NCI-H187 treated with DMSO at 0.1 percent for 48 hours (cell line): ENCODE measurements at places on chromosomes 5 and 9.

DNA sequence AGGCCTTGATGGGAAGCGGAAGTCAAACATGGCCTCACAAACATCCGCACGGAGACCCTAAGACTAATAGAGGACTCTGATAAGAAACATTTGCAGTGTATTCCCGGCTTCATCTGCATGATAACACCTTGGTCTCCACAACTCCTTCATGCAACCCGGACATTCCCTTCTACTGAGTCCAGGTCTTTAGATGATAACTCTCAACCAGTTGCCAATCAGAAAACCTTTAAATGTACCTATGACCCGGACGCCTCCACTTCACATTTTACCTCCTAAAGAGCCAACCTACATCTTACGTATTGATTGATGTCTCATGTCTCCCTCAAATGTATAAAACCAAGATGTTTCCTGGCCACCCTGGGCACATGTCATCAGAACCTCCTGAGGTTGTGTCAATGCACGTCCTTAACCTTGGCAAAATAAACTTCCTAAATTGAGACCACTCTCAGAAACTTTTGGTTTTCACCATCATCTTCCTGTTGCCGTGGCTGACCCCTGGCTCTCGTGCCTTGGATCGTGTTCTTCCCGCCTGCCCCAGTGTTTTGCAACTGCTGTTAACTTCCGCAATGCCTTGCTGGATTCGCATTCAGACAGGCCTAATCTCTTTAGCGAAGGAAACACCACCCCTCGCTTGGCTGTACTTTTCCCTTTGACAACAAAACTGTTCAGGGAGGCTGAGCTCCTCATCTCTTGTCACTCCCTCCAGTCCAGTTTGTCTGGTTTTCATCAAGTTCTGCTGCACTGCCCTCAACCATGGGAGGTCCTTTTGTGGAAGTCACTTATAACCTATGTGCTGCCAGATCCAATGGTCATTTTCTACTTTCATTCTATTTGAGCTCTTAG, 1.1 kb upstream of the DAP start:
- DNase-seq = no peak

- no peak for DNase-seq
Observed at GRCh38 chr5:166963596-166963995, 1327.8 kb upstream of the WWC1 start.

DNA sequence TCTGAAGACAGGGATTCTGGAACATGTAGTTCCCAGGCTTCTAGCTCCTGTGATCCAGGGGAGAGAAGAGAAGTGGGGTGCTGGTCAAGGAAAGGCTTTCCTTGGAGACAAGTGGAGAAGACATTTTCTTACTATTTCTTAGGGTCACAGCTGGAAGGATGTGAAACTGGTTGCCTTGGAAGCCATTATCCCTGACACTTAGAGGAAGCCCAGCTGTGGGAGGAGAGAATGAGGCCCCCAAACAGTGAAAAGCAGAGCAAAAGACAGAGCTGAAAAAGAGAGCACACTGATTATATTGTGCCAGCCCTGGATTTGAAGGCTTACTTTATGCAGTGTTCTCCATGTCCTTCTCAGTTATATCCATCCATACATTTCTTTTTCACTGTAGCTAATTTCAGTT, 17.5 kb upstream of the SHB start:
- DNase-seq = no peak

GRCh38 chr5:14269395-14269794, 126.3 kb downstream of the TRIO start:
- DNase-seq = no peak

DNA sequence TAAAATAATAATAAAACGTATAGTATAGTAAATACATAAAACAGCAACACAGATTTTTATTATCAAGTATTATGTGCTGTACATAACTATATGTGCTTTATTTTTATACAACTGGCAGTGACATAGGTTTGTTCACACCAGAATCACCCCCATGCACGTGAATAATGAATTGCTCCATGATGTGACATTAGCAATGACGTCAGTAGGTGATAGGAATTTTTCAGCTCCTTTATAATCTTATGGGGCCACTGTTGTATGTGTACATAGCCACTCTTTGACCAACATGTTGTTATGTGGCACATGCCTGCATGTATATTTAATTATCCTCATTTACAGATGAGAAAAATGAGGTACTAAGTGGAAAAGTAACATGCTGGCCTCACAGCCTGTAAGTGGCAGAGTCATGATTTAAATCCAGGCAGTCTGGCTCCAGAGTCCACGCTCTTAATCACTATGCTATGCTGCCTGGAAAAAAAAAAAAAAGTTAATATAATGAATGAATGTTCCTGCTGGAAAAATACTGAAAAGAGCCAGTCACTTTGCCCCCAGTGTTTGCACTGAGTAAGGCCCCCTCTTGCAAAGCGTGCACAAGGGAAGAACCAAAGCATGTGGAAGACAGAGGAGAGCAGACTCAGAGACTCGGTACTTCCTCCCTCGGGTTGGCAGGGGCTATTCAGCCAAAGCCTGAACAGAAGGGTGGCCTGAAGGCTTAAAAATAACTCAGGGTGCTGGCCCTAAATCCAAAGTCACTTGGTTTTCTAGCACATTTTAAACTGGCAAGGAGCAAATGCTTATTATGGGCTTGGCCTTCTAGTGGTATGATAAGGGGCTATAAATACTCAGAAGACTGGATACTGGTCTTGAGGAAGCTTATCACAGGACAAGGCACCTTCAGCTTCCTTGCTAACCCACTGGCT, 206.8 kb downstream of the GLIS3 start:
- no peak for DNase-seq

- no peak for DNase-seq
Observed at GRCh38 chr9:81979196-81979595, 9.4 kb upstream of the SPATA31D1 start.

- DNase-seq = no peak
Observed at GRCh38 chr9:28967226-28967625, 1393.9 kb upstream of the C9orf72 start.

DNA sequence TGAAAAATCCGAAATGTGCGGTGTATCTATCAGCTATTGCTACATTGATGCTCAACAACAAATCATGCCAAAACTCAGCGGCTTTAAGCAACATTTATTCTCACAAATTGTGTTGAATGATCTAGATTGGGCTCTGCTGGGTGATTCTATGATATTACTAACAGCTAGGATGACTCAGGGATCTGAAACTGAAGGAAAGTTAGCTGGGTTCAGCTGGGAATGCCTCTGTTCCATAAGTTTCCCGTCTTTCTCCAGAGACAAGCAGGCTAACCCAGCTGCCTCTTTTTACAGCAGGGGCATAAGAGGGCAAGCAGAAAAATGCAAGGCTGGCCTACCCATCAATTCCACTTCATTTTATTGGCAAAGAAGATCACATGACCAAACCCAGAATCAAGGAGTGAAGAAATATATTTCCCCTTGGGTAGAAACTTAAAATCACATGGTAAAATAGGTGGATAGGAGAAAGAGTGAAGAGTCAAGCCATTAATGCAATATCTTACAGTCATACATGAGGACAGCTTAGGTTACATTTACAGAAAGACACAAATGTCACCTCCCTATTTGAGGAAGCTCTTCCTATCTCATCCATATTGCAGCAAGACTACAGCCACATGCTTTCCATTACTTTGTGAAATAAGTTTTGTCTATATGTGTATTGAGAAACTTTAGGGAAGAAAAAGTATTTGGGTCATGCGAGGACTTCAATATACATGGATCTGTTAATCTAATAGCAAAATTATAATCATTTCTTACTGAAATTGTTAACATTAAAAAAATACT, 30.8 kb downstream of the IL7R start:
- no peak for DNase-seq

DNA sequence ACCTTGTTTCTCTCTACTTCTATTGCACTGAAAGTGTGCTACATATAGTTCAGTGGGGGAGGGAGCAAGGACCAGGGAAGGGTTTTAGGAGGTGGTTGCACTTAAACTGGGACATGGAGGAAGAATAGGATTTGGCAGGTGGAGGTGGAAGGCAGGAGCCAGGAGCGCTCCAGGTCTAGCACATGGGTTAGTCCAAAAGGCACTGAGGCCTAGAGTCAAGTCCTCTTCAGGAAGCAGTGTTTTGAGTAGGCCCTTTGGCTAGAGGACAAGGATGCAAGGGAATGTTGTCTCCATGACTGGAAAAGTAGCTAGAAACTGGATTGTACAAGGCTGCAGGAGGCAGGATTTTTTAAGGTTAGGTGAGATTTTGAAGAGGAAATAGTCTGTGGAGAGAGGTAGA, 31.5 kb downstream of the AOPEP start:
- DNase-seq = no peak

- DNase-seq = no peak
Observed at GRCh38 chr5:173868096-173868880, 19.9 kb upstream of the CPEB4 start.

- DNase-seq = no peak
Observed at GRCh38 chr9:110752766-110753165, 84.2 kb downstream of the MUSK start.

- DNase-seq = no peak
Observed at GRCh38 chr5:104977529-104977928, 1414.9 kb upstream of the NUDT12 start.

GRCh38 chr9:129254566-129255287, 76.7 kb upstream of the IER5L start:
- DNase-seq = no peak

DNA sequence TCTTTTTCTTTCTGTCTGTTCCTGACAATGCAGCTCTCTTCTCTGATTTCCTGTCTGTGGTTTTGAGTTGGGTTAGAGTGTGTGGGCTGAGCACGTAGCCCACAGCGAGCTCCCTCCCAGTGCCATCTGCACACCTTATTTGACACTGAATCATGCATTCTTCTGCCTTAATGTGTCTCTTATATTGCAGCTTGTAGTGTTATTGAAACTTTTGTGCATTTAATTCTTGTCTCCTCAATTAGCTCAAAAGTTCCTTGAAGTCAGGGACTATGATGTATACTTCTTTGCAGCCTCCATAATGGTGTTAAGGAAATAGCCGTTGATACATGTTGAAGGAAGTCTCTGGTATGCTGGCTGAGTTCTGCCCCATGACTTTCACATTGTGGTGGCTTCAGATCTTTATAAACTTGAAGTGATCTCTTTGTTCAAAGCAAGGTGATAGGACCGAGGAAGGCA, 576.2 kb upstream of the CLINT1 start:
- DNase-seq = no peak

DNA sequence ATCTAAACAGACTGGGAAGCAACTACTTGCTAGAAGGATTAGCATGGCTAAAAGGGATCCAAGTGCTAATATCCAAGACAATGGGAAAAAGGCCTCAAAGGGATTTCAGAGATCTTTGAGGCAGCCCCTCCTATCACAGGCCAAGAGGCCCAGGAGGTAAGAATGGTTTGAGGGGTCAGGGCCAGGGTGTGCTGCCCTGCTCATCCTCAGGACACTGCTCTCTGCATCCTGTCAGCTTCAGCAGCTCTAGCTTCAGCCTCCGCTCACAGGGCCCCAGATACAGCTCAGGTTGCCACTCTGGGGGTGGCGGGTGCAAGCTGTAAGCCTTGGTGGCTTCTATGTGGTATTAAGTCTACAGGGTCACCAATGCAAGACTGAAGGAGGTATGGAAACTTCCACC, 278.7 kb downstream of the PARP8 start:
- no peak for DNase-seq

- DNase-seq = no peak
Observed at GRCh38 chr5:132692632-132692967, 18.8 kb downstream of the IL4 start.

DNA sequence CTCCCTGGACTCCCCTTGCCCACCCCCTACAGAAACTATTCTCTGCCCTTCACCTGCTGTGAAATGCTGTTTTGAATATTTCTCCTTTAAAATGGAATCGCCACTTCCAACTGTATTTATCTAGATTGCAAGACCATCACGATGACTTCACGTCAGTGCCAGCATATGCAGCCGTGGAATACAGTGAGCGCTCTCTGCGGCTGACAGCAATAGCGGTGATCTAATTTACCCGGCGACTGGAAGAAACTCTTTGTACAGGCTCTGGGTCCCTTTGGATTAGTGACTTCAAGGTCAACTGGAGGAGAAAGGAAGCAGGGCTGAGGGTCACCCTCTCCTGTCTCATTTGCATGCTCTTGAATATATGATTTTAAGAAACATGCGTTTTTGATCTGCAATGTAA, 192.0 kb downstream of the IRX1 start:
- DNase-seq = no peak

- no peak for DNase-seq
Observed at GRCh38 chr9:18429070-18429469, 44.9 kb upstream of the ADAMTSL1 start.

GRCh38 chr5:168334695-168335094, 43.2 kb downstream of the WWC1 start:
- DNase-seq = no peak

- no peak for DNase-seq
Observed at GRCh38 chr5:144336191-144336961, 165.7 kb downstream of the KCTD16 start.

- no peak for DNase-seq
Observed at GRCh38 chr9:1721196-1721595, 294.0 kb upstream of the SMARCA2 start.

DNA sequence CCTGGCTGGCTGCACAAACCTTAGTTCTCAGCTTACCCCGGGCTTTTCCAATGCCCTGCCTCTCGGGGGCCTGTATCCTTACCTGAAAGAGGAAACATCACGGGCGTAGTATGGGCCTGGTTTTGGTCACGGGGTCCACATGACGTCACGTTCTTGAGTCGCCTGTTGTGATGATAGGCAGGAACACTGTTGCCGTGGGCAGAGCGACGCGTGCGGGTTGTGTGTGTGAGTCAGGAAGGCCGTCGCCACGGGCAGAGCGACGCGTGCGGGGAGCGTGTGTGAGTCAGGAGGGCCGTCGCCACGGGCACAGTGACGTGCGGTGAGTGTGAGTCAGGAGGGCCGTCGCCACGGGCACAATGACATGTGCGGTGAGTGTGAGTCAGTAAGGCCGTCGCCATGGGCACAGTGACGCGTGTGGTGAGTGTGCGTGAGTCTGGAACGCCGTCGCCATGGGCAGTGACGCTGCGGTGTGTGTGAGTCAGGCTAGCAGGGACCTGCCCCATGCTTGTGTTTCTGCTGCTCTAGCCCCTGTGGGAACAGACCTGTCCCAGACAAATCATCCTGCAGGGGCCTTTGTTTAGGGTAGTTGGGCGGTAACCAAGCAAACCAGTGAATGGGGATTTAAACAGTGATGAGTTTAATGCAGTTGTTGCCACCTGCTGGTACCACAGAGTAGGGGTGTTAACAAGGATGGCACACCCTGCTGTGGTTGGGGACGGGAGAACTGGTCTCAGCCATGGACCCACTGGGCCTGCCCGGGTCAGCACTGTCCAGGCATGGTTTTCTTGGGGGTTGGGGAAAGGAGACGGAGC, 19.8 kb downstream of the TRIP13 start:
- no peak for DNase-seq

DNA sequence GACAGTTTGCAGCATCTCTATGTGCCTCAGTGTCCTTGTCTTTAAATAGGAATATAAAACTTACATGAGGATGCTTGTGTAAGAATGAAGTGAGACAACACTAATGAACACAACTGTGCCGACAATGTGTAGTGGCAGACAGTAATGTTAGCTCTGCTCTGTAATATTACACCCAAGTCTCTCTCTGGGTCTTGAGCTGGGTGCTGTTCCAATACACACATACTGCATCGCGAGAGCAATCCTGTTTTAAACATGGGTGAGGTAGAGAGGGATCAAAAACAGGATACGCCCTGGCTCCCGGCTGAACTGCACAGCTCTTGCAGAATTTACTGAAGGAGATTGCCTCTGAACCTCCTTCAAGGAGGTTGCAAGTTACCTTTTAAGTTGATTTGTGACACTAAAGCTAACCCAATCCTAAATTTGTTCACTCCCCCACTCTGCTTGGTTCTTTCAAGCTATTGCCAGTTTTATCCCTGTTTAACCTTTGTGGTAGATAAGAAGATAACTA, 155.2 kb upstream of the ISL1 start:
- DNase-seq = no peak

- DNase-seq = no peak
Observed at GRCh38 chr5:138330813-138331448, 673 bp downstream of the CDC25C start.
